NCI-H1417 (cell line): ENCODE measurements at places on chromosomes 1 and 21.

- DNase-seq, result peak; percentile 97
These were observed 9.6 kb upstream of the SPRR2F start for GRCh38 chr1:153122831-153123421.

GRCh38 chr1:209168204-209168603 lies 415.3 kb upstream of the CAMK1G start:
- DNase-seq, result no peak

DNA sequence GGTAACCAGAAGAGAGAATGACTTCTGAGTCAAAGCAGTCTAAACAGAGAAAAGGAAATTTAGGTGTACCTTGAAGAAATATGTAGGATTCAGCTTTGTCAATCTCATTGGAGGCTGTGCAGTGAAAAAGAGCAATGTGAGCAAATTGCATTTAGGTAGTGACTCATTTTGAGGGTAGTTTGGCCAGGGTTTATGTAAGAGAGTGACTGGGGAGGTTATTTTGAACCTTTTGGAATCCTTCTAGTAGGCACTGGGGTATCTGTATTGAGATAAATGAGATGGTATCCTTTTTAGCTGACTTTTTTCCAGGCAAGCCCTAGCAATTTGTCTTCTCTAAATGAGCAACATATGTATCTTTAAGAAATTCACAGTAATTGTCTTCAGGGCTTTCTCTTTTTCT lies 95.9 kb downstream of the DISP1 start:
- DNase-seq, result no peak

- no peak for DNase-seq
These were observed 889 bp upstream of the TXLNA start for GRCh38 chr1:32178380-32179192.

DNA sequence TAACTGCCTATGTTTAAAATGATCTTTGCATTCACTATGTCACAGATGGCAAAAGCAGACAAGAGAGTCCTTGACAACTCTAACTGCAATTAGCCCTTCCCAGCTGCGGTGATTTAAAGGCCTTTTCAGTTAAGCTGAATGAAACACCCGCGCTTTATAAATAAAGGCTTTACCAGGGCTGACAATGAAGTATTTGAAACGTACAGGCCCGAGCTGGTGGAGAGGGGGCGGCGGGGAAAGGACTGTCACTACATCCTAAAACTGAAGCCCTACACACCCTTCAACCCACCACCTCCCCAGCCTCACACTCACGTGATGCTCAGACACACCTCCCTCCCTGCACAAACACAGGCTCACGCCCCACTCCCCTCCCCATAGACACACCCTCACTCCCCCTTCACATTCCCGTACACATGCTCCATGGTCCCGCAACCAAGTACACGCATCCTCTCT lies 45.5 kb downstream of the GRIK3 start:
- peak; percentile 32 for DNase-seq

- DNase-seq, result no peak
These were observed 319.9 kb upstream of the DUSP10 start for GRCh38 chr1:222061711-222062359.

GRCh38 chr1:83839566-83840173 lies 159.3 kb downstream of the TTLL7 start:
- no peak for DNase-seq

DNA sequence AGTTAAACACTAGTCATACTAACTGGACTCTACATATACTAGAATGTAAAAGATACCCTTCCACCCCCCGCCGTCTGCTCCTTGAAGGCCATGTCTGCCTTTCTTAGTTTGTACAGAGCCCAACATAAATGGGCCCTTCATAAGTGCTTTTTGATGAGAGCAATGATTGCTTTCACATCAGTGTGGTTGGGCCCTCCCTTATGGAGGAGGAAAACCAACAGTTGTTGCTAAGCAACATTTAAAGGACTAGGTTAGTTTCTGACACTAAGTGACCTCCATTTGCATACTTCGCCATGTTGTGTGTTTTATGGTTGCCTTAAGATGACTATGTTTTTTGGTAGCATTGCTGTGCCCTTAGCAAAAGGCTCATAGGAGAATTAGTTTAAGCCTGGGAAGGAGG lies 182.0 kb upstream of the SGIP1 start:
- DNase-seq, result peak; percentile 59

DNA sequence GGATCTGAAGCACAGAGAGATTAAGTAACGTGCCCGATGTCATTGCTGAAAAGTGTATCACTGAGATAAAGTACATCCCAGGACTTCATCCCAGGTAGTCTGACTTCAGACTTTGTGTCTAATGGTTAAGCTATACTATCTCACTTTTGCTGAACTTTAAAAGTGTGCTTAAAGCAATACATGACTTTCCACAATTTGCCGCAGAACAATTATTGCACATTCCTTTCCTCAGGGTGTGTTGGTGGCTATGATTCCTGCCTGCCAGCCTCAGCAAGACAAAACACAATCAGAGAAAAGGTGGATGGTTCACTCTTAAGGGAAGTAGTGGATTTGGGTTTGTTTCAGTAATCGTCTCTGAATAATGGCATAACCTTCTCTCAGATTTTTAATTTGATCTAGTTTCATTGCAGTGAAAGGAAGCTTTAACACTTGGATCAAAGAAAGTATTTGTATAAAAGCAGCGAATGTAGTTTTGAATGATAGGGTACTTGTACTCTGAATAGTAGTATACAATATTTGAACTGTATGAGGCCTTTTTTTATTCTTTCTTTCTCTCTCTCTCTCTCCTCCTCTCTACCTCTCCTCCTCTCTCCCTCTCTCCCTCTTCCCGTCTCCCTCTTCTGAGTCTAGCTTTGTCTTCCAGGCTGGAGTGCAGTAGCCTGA lies 47.0 kb downstream of the CNST start:
- no peak for DNase-seq

GRCh38 chr1:169868978-169869377 lies 24.7 kb downstream of the SCYL3 start:
- DNase-seq, result peak; percentile 28

GRCh38 chr1:55214212-55214933 lies 791 bp downstream of the USP24 start:
- peak; percentile 78 for DNase-seq

DNA sequence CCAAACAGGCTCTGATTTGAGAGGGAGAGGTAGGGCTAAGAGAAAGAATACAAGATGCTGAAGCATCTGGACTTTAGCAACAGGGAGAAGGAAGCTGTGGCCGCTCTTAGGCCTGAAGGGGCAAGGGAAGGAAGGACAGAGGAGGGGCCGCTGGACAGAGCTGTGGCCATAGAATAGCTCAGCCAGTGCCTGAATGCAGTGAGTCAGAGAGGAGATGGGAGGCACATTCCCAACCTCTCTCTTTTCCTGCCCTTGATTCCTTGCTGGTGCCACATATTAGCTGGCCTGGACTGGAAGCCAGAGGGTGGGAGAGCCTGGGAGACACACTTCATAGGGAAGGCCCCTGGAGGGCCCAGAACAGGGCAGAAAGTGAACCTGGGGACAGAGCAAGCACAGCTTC lies 83.4 kb upstream of the POU3F1 start:
- no peak for DNase-seq

- DNase-seq, result no peak
These were observed 25.6 kb downstream of the PHACTR4 start for GRCh38 chr1:28395181-28395580.

DNA sequence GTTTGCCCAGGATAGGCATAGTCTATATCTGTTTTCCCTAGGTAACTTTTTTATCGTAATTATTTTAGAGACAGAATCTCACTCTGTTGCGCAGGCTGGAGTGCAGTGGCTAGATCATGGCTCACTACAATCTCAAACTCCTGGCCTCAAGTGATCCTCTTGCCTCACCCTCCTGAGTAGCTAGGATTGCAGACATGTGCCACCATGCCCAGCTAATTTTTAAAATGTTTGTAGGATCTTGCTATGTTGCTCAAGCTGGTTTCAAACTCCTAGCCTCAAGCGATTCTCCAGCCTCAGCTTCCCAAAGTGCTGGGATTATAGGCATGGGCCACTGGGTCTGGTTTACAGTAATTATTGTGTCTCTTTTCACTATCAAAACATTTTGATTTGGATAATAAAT lies 58.6 kb upstream of the SOX13 start:
- no peak for DNase-seq

GRCh38 chr21:38995731-38996130 lies 187.5 kb downstream of the PSMG1 start:
- DNase-seq, result peak; percentile 74

DNA sequence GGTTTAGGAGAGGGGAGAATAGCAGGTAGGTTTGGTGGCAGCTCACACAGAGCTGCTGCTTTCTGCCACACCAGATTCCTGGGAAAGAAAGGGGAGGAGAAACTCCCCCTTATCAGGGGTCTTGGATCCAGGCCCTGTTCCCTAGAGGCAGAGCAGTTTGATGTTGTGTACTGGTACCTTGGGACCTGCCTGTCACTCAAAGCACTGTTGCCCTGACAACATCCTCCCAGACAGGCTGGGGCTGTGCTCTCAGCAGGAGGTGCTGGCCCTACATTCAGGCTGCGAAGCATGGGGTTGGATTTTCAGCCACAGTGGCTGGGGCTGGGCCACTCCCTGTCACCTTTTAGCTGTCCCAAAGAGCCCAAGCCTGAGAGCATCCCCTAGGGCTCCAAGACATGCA lies 188.0 kb downstream of the GRIK3 start:
- DNase-seq, result peak; percentile 47

DNA sequence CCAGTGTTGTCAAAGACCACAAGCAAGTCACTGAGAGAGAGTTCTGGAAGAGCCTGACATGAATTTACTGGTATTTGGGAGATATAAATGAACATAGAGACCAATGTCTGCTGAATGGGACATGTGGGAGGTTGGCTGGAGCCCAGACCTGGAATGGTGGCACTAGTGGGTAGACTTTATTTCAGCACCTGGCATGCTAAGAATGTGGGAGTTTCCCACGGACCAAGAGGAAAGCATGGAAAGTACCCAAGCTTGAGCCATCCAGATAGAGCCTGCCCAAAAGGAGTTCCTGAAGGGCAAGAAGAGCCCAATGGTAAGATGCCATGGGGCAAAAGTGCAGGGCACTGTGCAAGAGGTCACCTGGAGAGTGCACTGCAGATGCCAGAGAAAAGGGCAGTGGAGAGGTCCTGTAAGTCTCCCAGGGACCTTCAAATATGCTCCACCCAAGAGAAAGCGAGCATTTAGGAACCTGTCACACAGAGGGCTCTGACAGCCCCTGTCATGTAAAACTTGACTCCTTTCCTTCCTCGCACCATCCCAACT lies 8.1 kb upstream of the ZNF687 start:
- DNase-seq, result no peak

- DNase-seq, result no peak
These were observed 14.6 kb upstream of the LMO4 start for GRCh38 chr1:87314091-87314490.

- DNase-seq, result no peak
These were observed 21.5 kb upstream of the RCAN3 start for GRCh38 chr1:24481101-24481500.

DNA sequence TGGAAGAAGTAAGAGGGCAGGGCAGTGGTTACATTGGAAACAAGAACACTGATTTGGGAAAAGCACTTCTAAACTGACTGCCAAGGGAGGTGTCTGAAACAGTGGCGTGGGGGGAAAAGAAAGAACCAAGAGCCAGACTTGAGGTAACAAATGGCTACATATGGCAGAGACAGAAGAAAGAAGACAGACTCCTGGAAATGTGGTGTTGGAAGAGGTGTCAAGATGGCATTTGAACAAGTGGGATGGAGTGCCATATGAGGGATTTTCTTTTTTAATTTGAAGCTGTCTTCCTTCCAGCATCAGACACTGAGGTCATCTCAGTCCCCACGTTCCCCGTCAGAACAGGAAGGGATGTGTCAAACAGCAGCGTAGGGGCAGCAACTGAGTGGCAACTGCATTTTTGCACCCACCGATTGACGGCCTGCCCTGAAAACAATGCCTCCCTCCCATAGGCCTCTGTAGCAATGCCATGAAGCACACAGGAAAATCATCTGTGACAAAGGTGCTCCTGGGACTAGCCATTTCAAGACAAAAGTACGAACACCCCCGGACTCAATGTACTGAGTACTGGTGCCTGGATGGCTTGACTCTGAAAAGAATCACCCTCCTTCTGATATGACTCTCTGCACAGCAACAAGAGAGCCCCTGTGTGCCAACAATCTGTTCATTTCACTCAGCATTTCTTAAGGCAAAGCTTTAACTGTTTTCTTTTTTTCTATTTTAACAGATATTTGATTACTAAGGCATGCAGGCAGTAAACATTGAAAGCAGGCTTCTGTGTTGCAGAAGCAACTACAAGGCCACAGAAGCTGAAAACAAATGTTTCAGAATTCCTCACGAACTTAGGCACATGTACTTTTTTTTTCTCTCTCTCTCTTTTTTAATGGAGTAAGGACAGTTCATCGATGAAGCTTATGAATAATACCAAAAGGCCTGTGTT lies 37.0 kb downstream of the LPAR3 start:
- no peak for DNase-seq

GRCh38 chr1:11502516-11502915 lies 23.6 kb downstream of the DISP3 start:
- DNase-seq, result no peak

DNA sequence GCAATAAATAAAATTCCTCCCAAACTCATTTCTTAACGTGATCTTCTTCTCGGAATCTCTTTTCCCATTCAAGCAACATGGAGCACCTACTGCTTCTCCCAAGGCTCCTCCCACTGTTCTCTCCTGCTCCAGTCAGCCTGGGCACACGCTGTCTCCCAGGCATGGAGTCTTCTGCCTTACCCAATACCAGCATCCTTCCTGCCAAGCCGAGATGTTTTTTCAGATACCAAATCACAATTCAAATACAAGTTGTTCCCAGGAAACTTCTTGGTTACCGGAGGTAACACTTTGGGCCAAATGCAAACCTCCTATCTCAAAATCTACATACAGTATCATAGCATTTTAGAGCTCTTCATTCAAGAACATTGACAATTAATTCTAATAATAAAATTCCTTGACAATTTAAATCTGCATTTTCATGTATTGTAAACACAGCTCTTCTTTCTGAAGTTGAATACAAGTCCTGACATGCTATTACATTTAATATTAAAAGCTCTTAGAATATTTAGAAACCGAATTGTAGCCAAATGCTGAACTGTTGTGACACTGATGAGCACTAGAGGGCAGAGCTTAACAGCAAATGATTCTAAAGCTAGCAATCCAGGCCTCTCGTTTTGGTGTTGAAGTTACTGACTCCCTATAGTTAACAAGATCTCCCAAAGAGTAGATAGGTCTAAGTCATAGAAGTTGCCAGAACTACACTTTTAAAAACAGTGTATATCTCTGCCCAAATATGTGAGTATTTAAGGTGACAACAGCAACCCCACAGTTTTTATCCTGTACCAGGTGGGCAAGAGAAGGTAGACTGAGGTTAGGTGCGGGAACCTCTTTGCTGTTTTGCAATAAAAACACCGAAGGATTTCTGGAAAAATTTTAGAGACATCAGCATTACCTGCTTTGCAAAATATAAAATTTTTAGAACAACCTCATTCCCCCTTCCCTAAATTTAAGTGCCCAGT lies 52.3 kb downstream of the BCAR3 start:
- DNase-seq, result peak; percentile 83
